ENCODE measurements at places on chromosomes 3 and 15. TPM values are rescaled to one million over a fixed set of nuclear protein-coding genes. Genes with fewer than 3 reads are reported as not detected.

DNA sequence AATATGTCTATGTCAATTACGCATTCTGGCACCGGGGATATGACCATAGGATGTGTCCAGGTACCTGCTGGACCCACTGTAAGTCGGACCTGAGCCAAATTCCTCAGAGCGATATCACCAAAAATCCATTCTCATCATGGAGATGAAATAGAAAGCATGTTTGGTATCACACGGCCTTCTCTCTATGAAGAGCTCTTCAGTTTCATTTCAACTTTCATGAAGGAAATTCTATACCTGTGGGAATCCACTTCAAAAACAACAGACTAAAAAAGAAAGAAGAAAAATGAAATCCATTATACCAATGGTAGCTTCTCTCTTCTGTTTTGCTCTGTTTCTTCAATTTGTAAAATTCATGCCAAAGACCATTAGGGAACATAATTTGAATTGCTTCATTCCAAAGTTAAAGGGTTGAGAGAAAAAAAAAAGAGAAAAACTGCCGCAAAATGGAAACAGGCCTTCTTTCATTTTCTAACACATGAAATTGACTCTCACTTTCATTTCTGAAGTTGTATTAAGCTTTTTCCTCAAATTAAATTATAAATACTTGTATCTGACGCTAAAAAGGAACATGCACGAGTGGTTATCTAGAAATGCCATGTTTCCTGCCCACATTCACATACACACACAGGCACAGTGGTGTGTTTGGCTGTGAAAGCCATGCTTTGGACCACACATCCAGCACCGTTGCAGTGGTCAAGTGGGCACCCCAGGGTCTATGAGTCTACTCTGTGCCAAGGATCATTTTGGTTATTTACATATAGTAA lies 46.9 kb upstream of the DIPK2A start:
- H3K4me1 ChIP-seq, result no peaks in the 10 kb centered on the region
- no peaks in the 10 kb centered on the region for H3K36me3 ChIP-seq
- H3K4me3 ChIP-seq, result no peak overlapping the region

- no peak overlapping the region for H3K4me3 ChIP-seq
- H3K4me1 ChIP-seq, result peaks cover 12% of the 10 kb centered on the region
- no peaks in the 10 kb centered on the region for H3K36me3 ChIP-seq
- H3K27me3 ChIP-seq, result peaks cover 8% of the 10 kb centered on the region
- DNase-seq, result no peak
- H3K27ac ChIP-seq, result no peak overlapping the region
Observed at GRCh38 chr3:32596909-32597369, 26.3 kb upstream of the DYNC1LI1 start.

DNA sequence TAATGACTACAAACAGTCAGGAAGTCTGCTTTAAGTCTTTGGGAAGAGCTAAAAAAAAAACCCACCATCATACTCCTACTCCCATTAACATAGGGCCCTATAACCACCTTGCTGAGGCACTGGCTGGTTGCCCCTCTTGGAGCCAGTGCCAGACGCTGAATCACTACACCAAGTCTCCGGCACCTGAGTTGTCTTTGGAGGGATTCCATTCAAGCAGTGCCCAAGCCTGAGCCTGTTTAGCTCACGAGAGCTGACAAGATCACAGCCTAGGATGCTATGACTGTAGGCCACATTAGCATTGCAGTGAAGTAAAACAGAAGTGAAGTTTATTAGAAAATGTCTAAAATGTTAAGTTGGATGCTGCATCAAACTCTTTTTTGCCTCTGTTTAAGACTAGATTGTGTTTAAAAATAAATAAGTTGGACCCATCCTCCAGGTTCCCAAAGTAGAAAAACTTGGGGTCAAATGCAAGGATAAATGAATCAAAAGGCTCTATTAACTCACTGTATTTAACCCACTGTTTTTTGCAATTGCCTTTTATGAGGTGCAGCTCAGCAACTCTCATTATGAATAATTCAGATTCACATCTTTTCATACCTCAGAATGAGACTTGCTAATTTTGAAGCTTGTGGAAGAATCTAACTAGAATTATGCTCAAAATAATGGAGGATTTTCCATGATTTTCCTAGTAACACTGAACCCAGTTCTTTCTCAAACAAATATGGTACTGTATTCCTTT lies 461.9 kb downstream of the FOXP1 start:
- no peaks in the 10 kb centered on the region for H3K36me3 ChIP-seq
- peaks cover 37% of the 10 kb centered on the region for H3K4me1 ChIP-seq
- no peak overlapping the region for H3K4me3 ChIP-seq
- no peak overlapping the region for H3K27ac ChIP-seq

DNA sequence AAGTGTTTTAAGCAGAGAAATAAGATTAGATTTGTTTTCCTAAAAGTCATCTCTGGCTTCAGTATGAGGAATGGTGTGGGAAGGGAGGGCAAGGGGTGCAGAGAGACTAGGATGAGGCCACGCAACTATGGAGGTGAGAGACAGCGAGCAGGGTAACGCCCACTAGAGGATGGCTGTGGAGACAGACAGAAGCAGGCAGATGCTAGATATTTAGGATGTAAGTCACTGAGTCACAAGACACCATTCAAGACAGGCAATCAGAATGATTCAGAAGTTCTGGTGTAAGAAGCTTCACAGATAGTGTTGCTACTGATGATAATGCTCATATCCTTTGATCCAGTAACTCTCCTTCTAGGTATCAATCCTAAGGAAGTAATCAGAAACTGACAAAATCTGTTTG lies 19.1 kb downstream of the HSPBAP1 start:
- DNase-seq, result peak; percentile 47
- H3K36me3 ChIP-seq, result no peaks in the 10 kb centered on the region
- 0 out of 2 replicates have a peak, but pooled peaks cover 2% of the 10 kb centered on the region for H3K27me3 ChIP-seq
- H3K4me1 ChIP-seq, result no peaks in the 10 kb centered on the region

DNA sequence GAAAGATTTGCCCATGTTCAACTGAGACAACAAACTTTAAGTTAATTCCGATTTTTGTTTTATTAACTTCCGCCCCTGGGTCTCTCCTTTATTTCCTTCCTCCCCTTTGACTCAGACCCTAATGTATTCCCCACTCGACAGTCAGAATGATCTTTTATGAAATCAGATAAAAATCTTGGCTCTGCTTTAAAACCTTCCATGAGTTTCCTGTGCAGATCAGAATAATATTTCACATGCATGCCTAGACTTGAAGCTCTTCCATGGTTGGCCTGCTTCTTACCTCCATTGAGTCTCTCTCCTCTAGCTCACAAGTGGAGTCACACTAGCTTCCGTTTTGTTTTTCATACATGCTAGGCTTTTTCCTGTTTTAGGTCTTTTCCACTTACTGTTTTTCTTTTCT lies 116.8 kb upstream of the SPATA16 start:
- no peak for DNase-seq
- H3K36me3 ChIP-seq, result no peaks in the 10 kb centered on the region
- no peak overlapping the region for H3K4me3 ChIP-seq
- H3K27me3 ChIP-seq, result no peaks in the 10 kb centered on the region
- no peaks in the 10 kb centered on the region for H3K4me1 ChIP-seq

GRCh38 chr3:194204042-194204987 lies 68.4 kb downstream of the HES1 start:
- no peaks in the 10 kb centered on the region for H3K36me3 ChIP-seq
- H3K4me1 ChIP-seq, result no peaks in the 10 kb centered on the region
- H3K27me3 ChIP-seq, result peaks cover 36% of the 10 kb centered on the region
- no peak overlapping the region for H3K4me3 ChIP-seq
- H3K27ac ChIP-seq, result no peak overlapping the region

DNA sequence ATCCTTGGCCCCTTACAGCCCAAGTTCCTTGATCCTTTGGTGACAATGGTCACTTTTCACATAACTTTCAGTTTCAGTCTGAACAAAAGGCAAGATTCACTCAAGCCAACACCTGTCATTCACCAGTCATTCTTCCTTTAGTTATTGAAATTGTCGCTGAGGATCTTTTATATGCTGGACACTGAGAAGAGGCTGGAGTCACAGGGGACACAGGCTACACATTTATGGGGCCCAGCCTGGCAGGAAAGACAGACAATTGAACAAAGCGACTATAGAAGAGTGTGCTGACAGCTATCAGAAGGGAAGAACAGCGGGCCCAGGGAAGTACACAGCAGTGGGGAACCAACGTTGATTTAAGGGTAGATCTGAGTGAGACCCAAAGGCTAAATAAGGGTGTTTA lies 69.8 kb upstream of the PROK2 start:
- no peak overlapping the region for H3K4me3 ChIP-seq
- no peaks in the 10 kb centered on the region for H3K4me1 ChIP-seq
- no peak for DNase-seq
- no peak overlapping the region for H3K27ac ChIP-seq
- no peaks in the 10 kb centered on the region for H3K36me3 ChIP-seq
- peaks cover 6% of the 10 kb centered on the region for H3K27me3 ChIP-seq

DNA sequence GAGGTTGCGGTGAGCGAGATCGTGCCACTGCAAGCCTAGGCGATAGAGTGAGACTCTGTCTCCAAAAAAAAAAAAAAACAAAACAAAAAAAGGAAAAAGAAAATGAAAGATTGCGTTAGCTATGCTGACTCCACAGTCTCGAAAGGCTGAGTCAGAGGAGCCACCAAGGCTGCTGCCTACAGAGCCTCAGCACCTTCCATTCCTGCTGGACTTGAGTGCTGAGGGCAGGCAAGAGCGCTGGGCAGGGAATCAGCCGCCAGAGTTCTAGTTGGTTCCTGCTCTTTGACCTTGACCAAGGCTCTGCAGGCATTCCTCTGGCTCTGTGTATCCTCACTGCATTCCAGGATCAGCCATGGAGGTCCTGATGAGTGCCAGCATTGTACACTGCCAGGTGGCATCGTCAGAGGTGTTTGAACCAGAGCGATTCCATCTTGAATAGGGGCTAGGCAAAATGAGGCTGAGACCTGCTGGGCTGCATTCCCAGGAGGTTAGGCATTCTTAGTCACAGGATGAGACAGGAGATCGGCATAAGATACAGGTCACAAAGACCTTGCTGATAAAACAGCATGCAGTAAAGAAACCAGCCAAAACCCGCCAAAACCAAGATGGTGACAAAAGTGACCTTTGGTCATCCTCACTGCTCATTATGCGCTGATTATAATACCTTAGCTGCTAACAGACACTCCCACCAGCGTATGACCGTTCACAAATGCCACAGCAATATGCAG lies 5.9 kb downstream of the MESP2 start:
- peaks cover 65% of the 10 kb centered on the region for H3K4me1 ChIP-seq
- H3K27ac ChIP-seq, result peak overlapping the region; percentile 92
- H3K36me3 ChIP-seq, result 0 out of 2 replicates have a peak, but pooled peaks cover 14% of the 10 kb centered on the region
- peak; percentile 76 for DNase-seq
- H3K4me3 ChIP-seq, result peak overlapping the region; percentile 57
- peaks cover 5% of the 10 kb centered on the region for H3K27me3 ChIP-seq

DNA sequence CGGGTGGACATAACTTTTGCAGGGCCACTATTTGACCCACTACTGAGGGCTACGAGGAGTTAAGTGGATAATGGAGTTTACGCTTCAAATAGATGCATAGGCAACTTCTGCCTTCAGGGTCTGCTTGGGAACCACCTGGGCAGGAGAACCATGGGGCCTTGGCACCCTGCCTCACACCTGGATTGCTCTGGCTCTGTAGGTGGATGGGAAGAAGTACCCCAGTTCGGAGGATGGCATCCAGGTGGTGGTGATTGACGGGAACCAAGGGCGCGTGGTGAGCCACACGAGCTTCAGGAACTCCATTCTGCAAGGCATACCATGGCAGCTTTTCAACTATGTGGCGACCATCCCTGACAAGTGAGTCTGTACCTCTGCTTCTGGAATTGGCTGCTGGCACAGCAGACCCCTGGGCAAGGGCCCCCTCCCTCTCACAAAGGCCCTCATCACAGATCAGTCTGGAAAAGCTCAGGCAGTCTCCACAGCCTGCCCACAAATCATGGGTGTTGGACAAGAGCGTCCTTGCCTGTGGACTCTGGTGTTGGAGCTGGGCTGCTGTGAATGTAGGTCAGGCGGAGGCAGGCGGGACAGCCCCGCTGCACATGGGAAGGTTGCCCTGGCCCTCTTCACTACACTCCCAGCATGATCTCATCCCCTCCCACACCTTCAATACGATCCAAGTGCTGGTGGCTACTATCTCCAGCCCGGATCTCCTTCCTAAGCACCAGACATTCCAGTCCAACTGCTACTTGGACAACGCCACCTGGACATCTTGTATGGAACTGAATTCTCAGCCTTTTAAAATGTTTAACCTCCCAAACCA lies 46.7 kb downstream of the MESD start:
- H3K27me3 ChIP-seq, result peaks cover 7% of the 10 kb centered on the region
- H3K4me1 ChIP-seq, result no peaks in the 10 kb centered on the region
- H3K4me3 ChIP-seq, result no peak overlapping the region
- peaks cover 22% of the 10 kb centered on the region for H3K36me3 ChIP-seq
- no peak for DNase-seq

DNA sequence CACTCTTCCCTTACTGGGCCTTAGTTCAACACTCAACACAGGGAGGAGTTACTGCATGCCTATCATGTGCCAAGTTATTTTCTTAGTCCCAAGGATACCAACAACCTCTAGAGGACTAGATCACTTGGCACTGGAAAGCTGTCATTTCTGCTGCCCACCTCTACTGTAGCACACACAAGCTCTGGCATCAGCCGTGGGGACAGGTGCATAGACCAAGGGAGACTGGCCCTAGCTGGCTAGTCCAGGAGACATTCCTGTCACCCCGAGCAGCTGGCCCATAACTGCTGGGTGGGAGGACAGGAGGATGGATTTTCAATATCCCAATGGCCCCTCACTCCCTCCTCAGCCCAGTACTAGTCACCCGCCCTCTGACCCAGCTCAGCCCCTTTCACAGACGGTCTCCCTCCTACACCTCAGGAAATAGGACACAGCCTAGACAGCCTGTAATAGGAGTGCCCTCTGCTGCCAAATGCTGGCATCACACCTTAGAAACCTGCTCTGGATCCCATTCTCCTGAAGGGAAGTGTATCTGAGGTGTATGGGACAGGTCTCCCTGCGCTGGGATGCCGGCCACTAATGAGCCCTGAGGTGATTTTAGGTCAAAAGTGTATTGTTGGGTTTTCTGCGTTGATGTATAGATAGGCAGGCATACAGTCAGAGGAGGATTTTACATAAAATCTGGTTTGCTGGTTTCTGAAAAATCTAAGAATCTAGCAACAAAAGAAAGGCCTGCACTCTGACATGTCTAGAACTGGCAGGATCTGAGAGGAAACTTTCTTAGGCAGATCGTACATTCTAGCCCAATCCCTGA lies 3.4 kb upstream of the DZIP1L start:
- H3K27ac ChIP-seq, result no peak overlapping the region
- H3K36me3 ChIP-seq, result no peaks in the 10 kb centered on the region
- H3K4me1 ChIP-seq, result peaks cover 35% of the 10 kb centered on the region
- H3K4me3 ChIP-seq, result peak overlapping the region; percentile 31

GRCh38 chr3:107013641-107014040 lies 363.6 kb upstream of the CCDC54 start:
- H3K4me3 ChIP-seq, result no peak overlapping the region
- DNase-seq, result no peak
- peaks cover 2% of the 10 kb centered on the region for H3K27me3 ChIP-seq

The CYP11A1 gene
- 0.17 TPM for total RNA-seq

The DNAH1 gene
- 1.7 TPM for total RNA-seq
